ENCODE measurements at places on chromosomes 13 and 19.

DNA sequence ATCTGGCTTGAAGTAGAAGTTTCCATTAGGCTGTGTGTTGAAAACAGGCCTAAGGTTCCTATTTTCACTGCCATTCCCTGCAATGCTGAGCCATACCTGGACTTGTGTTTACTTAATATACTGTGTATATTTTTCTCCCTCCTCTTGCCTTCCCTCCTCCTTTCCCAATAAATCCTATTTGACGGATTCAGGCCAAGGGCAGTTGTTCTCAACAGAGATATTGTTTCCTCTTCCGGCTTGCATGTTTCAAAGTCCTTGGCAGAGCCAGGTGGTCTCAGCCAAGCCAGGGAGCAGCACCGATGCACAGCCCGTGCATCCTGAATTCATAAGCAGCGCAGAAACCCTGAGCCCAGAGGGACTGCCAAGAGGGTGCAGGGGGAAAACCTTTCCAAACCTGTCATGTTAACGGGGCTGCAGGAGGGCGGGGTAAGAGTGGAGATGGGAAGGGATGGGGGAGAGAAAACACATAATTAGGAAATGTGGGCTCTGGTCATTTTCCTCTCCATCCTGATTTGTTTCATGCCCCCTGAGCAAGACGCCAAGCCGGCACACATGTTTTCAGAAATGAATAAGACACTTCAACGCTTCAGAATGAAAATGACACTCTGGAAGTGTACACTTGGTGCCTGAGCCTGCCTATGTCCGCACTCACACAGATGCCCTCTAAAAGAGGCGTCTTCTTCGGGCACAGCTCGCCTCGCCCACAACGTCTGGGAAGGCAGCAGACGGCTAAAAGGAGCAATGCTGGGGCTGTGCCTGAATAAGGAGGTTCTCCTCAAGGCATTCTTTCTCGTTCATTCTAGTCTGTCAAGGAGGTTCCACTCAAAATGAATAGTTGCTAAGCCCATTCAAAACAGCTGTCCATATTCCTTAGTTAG is 149.3 kb upstream of the UBL3 start:
- no peak for DNase-seq

GRCh38 chr19:37964109-37964508 is 57.1 kb downstream of the SIPA1L3 start:
- no peak for DNase-seq

DNA sequence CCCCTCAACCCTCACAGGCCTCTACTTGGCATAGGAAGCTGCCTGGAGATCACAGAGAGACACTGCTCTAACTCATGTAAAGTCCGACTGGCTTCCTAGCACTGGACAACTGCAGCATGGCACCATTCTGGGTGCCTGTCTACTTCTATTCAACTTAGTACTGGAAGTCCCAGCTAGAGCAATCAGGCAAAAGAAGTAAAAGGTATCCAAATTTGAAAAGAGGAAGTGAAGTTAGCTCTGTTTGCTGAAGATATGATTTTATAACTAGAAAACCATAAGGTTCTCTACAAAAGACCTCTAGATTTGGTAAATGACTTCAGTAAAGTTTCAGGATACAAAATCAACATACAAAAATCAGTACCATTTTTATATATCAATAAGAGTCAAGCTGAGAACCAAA is 1017.6 kb downstream of the PCDH9 start:
- no peak for DNase-seq

- no peak for DNase-seq
Observed at GRCh38 chr13:105678072-105678471, 857.4 kb downstream of the EFNB2 start.

GRCh38 chr13:27349458-27349857 is 75.0 kb upstream of the GTF3A start:
- no peak for DNase-seq

- no peak for DNase-seq
Observed at GRCh38 chr19:13001502-13002165, 6.4 kb downstream of the NFIX start.

GRCh38 chr13:33193428-33193974 is 92.1 kb downstream of the STARD13 start:
- DNase-seq, result no peak

GRCh38 chr13:42152495-42152894 is 104.0 kb downstream of the DGKH start:
- no peak for DNase-seq

DNA sequence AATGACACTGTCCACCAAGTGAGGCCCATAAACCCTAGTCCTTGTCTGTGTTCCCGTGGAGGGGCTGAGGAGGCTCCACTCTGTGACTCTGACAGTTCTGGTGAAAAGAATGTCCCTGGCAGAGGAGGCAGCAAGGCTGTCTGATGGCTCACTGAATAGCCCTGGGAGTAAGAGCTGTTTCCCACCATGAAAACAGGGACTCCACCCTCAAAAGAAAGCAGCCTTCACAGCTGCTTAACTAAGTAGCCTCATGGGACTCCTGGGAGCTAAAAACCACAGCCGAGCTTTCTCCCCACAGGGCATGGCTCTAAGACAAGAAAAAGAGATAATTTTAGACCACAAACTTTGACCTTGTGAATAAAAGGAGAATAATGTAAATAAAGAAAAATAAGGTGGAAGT is 135.1 kb upstream of the FRY start:
- no peak for DNase-seq

DNA sequence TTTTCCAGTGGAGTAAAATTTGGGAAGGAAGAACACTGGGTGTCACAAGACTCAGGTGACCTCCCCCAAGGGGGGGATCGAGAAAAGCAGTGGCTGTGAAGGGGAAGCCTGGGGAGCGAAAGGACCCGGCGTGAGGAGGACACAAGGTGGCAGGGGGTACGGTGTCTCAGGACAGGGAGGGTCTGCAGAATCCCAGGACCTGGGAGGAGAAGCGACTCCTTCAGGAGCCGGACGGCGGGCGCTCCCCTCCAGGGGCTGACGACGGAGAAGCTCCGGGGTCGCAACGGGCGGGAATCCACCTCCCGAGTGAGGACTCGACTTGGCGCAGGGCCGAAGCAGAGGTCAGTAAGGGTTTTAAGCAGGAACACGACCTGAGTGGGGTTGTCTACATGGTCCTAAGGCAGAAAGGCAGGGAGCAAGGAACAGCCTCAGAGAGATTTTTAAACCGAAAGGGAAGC is 529 bp downstream of the ZNF836 start:
- no peak for DNase-seq

DNA sequence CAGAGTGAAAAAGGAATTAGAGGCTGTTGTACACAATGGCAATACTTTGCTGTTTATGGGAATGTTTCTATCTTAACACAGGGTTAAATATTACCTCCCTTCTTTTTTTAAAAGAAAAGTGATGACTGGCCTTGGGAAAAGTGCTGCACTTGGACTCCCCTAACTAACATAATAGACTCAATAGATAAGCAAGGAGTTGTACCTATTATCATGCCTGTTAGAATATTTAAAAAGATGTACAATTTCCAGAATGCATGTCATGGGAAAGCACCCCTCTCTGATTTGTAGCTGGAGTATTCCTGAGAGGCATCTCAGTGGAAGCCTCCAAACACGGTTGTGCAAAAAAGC is 79.3 kb upstream of the GPC6 start:
- no peak for DNase-seq

- peak; percentile 61 for DNase-seq
Observed at GRCh38 chr13:38350114-38350617, 515 bp downstream of the UFM1 start.

- DNase-seq, result no peak
Observed at GRCh38 chr13:26719356-26719945, 41.1 kb downstream of the GPR12 start.

DNA sequence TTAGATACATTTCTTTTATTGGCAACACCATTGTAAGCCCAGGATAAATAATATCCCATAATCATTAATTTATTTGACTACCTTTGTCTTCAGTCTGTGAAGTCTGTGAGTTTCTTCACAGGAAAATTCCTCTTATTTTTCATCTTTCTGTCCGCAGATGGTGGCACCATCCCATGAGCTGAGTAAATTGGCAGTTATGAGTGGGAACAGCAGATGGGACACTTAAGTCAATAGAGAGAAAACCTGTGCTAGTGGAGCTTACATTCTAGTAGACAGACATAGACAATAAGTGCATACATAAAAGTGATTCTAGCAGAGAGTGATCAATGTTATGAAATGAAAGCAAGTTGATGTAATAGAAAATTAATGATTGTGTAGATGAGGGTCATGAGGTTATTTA is 638.2 kb upstream of the MIR17HG start:
- no peak for DNase-seq

Data from RWPE2 (cell line).